ENCODE measurements at places on chromosomes 7 and 10.
A peak's percentile ranks its signal among the peaks of the same experiment; 100 is the strongest.

DNA sequence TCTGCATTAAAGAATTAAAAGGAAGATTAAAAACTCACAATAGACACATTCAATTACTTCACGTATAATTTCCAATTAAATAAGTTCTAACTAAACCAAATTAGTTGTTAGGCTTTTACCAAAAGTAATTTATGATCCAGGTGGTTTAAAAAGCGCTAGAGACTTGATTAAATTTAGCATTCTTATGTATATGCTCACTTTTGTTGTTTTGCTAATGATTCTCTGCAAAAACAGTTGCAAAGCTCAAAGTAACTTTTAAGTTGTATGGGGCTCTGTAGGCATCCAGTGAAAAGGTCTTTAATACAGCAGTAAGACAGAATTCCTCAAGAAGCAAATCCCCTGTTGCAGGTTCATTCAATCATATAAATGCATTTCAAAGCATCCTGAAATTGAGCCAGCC, 15.5 kb upstream of the PNPLA8 start:
- no peak for DNase-seq

GRCh38 chr7:15794801-15795200, 108.3 kb upstream of the MEOX2 start:
- no peak for DNase-seq

- DNase-seq: no peak
These were observed 967 bp upstream of the GLI3 start for GRCh38 chr7:42237811-42238541.

DNA sequence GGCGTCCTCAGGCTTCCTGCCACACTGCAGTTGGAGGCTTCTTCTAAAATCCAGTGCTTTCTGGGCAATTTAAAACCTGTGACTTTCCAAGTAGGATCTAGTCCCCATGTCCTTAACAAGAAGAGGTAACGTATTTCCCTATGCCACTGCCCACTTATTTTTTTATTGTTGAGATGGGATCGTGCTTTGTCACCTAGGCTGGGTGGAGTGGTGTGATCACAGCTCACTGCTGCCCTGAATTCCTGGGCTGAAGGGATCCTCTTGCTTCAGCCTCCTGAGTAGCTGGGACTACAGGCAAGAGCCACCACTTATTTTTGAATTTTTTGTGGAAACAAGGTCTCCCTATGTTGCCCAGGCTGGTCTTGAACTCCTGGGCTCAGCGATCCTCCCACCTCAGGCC, 63.4 kb downstream of the DAGLB start:
- DNase-seq: no peak

- DNase-seq: no peak
These were observed 1036.8 kb upstream of the POT1 start for GRCh38 chr7:125966278-125967048.

DNA sequence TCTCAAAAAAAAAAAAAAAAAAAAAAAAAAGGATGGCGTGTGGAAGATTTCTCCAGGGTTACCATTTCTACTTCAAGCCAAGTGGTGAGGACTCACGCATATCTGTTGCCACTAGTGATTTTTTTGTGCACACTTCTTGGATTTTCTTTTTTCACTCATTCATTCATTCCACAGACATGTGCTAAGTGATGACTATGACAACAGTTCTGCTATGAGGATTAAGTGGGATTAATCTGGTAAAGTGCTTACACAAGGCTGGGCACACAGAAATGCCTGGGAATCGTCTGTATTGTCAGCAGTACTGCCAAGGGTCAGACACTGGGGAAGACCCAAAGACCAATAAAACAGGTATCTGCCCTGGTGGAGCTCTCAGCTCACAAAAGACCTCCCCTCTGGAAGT, 6.3 kb upstream of the OPN1SW start:
- DNase-seq: no peak

- no peak for DNase-seq
These were observed 179.7 kb upstream of the WDR11 start for GRCh38 chr10:120671491-120671890.

- DNase-seq: no peak
These were observed 56.9 kb downstream of the NEUROG3 start for GRCh38 chr10:69516316-69516715.

- DNase-seq: no peak
These were observed 4.1 kb downstream of the ACBD7 start for GRCh38 chr10:15084502-15084922.

DNA sequence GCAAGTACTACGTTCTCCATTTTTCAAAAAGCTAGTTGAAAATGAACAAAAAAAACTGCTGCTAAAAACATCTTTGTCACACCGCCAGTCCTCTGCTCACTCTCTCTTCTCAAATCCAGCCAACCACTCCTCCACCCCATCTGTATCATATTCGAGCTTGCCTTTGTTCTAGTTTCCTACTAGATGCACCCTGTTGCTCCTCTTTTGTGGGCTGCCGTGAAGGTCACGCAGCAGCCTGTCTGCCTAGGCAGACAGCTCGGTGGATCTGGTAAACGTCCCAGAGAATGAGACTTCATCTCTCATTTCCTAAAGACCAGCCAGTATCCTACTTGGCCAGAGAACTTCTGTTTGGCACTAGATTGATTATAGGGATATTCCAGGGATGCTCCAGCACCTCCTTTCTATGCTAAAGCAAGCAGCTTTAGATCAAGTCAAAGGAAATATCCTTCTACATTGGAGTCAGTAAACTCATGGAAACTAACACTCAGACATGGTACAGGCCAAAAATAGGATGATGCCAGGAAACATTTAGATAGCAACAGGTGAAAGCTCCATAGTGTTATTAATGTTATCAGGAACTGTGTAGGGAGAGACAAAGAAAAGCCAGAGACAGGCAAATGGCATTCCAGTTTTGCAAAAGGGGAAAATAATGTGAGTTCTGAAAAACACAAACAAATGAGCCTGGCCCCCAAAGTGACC, 8.7 kb upstream of the PLXNA4 start:
- DNase-seq: no peak

- DNase-seq: no peak
These were observed 81.8 kb downstream of the SEMA3A start for GRCh38 chr7:84112771-84113170.

- DNase-seq: no peak
These were observed 421.1 kb downstream of the DNAJB6 start for GRCh38 chr7:157757776-157758467.

- DNase-seq: no peak
These were observed 29.6 kb upstream of the CTNNA3 start for GRCh38 chr10:67725567-67725966.

DNA sequence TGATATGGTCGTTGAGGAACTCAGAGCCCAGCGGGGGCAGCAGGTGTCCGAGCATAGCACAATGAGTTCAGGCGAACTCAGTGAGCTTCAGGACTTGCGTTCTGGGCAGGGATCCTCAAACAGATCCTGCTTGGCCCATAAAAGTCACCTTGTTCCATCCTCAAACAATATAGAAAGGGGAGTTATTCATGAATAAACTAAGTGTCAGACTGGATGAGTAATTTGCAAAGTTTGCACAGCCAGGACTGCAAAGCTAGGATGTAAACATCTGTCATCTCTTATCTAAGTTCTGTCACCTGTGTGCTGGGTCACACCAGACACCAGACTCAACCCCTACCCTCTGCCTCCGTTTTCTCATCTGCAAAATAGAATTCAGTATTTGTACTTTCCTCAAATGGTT, 58.0 kb upstream of the PFKP start:
- DNase-seq: no peak

DNA sequence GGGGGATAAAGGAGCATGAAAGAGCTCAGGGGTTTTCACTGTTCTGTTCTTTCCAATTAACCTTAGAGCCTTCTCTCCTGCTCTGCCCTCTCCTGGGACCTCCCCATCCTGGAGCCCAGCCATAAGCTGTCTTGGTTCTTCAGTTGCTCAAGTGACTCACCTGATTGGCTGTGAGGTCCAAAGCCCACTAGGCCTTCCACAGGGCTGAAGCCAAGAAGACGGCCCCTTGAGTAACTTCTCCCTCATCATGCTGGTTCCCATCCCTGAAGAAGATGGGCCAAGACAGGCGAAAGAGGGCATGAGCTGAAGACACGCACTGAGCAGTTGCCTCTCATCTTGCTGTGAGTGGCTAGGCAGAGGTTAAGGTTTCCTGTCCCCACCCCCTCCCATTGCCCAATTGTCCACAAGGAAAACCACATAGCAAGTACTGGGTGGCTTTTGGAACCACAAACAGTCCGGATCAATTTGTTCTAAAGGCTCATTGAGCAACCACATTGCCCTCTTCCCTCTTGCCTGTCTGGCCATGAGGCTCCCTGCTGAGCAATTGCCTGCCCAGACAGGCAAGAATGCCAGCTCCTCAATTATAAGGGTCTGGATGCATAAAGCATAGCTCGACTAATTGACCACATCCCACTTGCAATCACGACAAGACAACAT, 43.9 kb upstream of the GPAM start:
- DNase-seq: no peak

DNA sequence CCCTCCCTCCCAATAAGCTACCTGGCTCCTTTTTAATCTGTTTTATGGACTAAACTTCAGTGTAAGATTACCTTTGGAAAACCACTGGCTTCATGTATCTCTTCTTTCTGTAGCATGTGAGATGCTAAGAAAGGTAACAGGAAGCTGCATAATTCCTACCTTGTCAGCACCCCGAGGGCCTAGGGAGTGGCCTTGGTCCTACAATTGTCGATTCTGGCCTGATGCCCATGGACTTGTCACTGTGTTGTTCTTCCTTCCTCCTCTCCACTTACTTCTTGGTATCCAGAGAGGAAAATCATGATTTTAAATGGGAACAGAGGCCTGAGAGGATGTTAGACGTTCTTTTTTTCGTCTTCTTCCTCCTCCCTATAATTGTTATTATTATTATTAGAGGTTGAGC, 42.9 kb upstream of the PDZD8 start:
- DNase-seq: no peak

DNA sequence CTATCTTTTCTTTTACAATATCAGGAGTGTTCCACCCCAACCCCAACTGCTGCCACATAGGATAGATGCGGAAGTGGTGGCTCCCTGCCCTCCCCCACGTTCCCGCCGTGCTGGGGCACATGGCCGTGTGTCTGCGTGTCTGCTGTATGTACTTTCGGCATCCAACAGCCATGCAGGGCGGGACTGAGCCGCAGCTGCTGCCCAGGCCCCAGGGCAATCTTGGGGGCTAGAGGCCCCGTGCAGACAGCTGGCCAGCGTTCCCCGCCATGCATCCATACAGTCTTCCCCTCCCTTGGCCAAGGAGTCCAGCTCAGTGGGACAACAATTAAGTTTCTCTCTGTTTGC, 162.7 kb downstream of the DGKB start:
- no peak for DNase-seq

DNA sequence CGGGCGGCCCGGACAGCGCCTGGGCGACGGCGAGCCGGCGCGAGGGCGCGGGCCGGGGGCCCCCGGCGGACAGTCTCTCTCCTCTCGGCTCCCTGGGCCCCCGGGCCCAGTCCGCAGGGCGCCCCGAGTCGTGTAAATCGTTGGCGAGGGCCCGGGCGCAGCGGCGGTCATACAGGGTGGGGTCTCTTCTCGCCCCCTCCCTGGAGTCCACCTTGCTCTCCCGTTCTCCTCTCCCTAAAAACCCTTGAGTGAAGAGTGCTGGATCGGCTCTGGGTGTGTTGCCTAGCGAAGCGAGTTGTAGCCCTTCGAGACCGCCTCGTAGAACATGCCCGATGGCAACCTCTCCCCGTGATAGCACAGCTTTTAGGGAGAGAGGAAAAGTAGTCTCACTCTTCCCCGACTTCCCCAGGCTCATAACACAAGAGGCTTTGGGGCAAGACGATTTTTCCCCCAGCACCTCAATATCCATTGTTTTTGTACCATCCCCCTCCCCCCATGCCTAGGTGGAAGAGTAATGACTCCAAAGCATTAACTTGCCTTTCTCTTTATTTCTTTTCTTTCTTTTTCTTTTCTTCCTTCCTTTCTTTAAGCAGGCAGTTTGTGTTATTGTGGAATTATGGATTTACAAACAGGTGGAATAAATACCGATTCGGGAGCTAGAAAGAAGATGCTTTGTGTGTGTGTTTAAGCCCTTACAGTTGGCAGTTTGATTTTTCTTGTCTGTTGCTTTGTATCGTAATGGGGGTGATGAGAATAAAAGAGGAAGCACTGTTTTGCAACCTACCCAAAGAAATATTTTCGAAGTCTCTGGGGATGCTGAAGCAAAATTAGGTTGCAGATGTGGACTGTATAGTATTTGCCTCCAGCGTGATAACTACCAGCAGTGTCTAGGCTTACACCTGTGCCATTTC, 822 bp downstream of the SHOC2 start:
- peak; percentile 49 for DNase-seq

GRCh38 chr10:86339226-86339865, 27.2 kb downstream of the GRID1 start:
- no peak for DNase-seq

DNA sequence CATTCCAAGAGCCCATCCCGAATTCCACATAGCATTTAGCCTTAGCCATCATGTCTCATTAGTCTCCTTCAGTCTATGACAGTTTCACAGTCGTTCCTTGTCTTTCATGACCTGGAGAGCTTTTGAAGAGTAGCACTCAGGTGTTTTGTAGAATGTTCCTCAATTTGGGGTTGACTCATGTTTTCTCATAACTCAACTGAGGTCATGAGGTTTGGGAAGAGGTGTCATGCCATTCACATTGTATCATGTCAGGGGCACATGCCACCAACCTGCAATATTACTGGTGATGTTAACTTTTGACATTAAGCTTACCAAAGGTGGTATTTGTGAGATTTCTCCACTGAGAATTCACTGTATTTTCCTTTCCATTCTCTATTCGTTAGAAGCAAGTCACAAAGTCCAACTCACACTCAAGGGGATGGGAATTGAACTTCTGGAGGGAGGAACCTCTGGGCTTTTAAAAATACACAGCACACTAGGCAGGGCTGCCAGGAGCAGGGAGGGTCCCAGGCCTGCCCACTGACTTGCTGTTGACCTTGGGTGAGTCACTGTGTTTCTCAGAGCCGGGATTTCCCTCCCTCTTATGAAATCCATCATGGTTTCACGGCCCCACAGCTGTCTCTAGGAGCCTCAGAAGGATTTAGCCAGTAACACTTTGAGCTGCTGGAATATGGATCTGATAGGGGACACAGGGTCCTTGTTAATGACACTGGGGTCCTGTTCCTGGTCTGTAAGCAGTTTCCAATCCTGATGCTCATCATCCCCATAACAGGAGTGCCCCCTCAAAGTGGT, 74.4 kb upstream of the TCF7L2 start:
- no peak for DNase-seq

GRCh38 chr10:132447446-132448247, 50.6 kb downstream of the PWWP2B start:
- peak; percentile 52 for DNase-seq

GRCh38 chr7:124330731-124331407, 298.0 kb upstream of the TMEM229A start:
- DNase-seq: no peak

DNA sequence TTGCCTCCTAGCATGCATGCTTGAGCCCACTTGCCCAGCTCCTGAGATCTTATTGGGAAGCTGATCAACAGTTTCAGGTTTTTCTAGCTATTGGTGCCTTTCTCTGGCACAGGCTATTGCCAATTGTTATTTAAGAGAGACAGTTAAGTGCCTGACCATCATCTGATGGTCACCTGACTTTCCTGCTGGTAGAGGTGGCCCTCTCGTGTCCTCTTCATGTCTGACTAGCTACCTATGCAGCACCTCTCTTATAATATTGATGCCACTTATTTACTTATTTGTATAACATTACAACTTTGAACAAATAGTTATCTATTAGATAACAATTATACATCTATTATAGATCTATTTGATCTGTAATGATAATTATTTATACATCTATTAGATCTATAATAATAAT, 205.9 kb upstream of the SEMA3D start:
- DNase-seq: no peak

GRCh38 chr7:84783141-84783778, 403.6 kb downstream of the SEMA3D start:
- DNase-seq: no peak

- DNase-seq: no peak
These were observed 142.0 kb upstream of the MALRD1 start for GRCh38 chr10:18906636-18907035.

- no peak for DNase-seq
These were observed 46.9 kb downstream of the CUZD1 start for GRCh38 chr10:122798704-122799231.

Data from KG1 (cell line).